ENCODE measurements at places on chromosomes 2 and 18. TPM values are rescaled to one million over a fixed set of nuclear protein-coding genes. Genes with fewer than 3 reads are reported as not detected.
A peak's percentile ranks its signal among the peaks of the same experiment; 100 is the strongest.

DNA sequence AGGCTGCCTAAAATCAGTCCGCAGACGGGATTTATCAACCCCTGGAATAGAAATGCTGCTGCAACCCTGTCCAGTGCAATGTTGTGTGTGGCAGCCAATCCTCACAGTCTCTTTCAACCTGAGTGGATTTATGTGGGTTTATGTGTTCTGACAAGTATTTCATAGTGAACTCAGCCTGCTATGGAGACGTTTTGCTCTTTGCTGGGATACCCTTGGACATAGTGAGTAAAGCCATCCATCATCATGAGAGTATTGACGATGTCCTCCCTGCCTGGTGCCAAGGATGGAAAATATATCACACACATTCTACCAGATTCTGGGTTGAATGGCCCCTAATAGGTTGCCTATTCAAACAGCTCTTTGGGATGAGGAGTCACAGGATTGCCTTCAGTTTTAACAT lies 219.1 kb downstream of the SOCS6 start:
- no peak for DNase-seq

The SLC9A4 gene
- total RNA-seq: not detected

- DNase-seq: peak; percentile 97
Observed at GRCh38 chr2:195656859-195657633, at the start of gene SLC39A10. Gene SLC39A10, plus strand, starts transcription at chr2:195657226. Its CDS starts 22,817 bp downstream, at chr2:195680043.

- DNase-seq: no peak
Observed at GRCh38 chr2:163715668-163716067, 20.1 kb downstream of the FIGN start.

The RAPH1 gene
- 67.8 TPM for total RNA-seq

All from dermis blood vessel endothelial cell (primary cell).